ENCODE measurements at places on chromosomes 7 and 10.

GRCh38 chr10:70772627-70773026 lies 12.6 kb downstream of the TBATA start:
- no peak for DNase-seq

- no peak for DNase-seq
Measured at GRCh38 chr10:15869935-15870334, 9.6 kb upstream of the MINDY3 start.

DNA sequence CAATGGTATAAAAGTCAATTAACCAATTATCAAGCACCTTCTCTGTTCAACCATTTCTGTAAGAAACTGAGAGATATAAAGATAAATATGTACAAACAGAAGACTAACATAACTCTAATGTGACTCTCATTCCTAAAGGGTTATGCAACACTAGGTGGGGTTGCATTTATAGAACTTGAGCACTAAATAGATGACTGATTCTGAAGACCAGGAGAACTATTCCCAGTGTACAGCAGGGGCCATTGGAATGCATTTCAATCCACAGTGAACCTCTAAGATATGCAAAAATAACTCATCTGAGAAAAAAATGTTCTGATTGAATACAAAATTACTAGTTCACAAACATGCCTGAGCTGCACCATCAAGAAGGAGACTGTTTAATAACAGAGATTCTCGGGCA lies 341.2 kb upstream of the STEAP1 start:
- no peak for DNase-seq

- DNase-seq = no peak
Measured at GRCh38 chr10:13161857-13162271, 506 bp downstream of the MCM10 start.

GRCh38 chr10:123101872-123102271 lies 33.9 kb upstream of the HMX3 start:
- DNase-seq = no peak

GRCh38 chr10:132520177-132520811 lies 17.3 kb upstream of the INPP5A start:
- peak; percentile 77 for DNase-seq

GRCh38 chr7:130385600-130386066 lies 5.3 kb downstream of the CPA1 start:
- no peak for DNase-seq

GRCh38 chr7:11540271-11540761 lies 291.7 kb downstream of the THSD7A start:
- no peak for DNase-seq

- DNase-seq = peak; percentile 52
Measured at GRCh38 chr7:71308096-71308495, 176.2 kb downstream of the GALNT17 start.

DNA sequence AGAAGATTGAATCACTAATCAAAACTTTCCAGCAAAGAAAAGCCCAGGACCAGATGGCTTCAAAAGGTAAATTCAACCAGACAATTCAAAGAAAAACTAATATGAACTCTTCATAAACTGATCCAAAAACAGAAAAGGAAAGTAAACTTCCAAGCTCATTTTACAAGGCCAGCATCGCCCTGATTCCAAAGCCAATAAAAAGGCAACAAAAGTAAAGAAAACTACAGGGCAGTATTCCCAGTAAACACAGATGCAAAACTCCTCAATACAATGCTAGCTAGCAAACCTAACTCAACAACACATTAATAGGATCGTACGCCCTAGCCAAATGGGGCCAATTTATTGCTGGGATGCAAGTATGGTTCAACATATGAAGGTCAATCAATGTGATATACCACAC lies 53.1 kb downstream of the RNF32 start:
- no peak for DNase-seq

GRCh38 chr10:97426776-97427570 lies 982 bp downstream of the PGAM1 start:
- DNase-seq = no peak

DNA sequence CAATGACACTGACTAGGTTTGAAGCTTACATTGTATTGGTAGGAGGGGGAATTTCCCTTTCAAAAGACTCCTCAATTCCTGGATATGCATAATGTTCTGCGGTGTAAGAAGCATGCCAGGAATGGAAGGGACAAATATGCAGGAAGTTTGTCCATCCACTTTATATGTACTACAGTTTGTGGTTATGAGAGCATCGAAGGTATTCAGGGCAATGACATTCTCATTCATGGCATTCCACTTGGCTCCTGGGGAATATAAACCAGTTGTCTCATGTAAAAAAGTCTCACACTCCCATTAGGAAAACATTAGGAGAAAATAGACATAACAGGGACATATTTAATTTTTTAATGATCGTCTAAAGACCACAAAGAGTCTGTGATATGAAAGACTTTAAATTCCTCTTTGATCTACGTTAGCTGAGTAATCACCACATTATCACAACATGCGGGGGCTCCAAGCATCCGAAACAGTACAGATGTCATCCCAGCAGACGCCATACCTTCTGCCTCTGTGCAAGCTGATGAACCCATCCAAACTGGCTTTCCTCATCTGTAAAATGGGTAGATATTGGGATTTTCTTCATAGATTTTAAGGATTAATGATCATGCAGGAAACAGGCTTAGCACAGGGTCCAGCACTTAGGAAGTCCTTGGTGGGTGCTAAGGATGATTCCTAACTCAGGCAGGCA lies 675.3 kb downstream of the INHBA start:
- no peak for DNase-seq

DNA sequence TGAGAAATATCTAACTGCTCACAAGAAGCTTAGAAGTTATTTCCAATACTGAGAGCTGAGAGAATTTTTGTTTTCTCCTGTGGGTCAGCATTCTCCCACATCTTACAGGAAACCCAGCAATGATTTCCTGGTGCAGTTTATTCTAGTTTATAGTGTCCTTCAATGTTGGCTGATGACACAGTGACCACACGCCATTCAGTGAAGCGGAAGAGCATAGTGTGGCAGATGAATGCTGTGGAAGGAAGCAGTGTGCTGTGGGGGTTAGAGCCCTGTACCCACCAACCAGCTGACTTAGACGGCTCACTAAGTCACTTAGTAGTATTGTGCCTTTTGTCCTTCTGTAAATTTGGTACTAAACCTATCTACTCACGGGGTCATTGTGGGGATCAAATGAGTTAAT lies 1.4 kb upstream of the TMEM26 start:
- no peak for DNase-seq

GRCh38 chr7:106281585-106282318 lies 3.0 kb downstream of the NAMPT start:
- no peak for DNase-seq

GRCh38 chr10:59648711-59649201 lies 60.9 kb downstream of the SLC16A9 start:
- DNase-seq = no peak

DNA sequence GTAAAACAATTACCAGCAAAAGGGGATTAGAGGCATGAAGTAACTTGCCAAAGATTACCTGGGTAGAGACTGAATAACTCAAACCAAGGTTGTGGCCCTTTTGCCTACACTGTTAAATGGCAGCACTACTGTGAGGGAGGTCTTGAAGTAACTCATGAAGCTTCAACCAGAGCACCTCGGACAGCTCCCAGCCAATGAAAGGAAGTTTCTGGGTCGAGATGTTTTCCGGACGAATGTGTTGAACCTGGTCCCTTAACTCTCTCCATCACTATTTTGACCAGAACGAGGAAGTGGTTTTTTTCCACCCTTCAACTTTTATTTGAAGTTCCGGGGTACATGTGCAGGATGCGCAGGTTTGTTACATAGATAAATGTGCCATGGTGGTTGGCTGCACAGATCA lies 133.6 kb upstream of the PRKCQ start:
- DNase-seq = no peak

DNA sequence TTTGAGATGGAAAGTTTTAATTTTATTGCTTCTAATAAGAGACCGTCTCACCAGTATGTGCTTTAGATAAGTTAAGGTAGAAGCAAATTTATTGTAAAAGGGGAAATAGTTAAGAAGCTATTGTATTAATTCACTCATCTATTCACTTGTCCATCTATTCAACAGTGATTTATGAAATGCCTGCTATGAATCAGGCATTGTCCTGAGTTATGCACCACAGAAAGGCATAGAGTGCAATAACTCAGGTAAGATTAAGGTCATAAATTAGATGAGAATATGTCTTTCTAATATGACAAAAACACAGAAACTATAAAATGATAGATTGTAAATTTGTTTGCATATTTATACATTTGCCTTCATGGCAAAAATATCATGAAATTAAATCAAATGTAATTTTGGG lies 379.3 kb upstream of the PCDH15 start:
- DNase-seq = no peak

DNA sequence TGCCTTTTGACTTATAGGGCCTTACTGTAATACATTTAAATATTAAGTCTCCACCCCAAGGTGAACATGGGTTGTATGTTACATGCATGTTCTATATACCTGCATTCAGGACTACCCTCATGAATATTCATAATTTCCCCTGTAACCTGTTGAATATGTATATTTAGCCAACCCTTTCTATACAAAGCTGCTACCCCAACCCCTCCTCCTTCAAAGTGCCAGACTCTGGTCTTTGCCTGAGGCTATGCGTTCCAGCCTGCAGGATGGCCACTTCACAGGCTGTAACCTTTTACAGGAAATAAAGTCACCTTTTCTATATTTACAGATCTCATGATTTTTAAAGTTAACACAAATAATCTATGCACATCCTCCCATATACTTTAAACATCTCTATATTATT lies 10.1 kb upstream of the UNC5B start:
- DNase-seq = no peak

DNA sequence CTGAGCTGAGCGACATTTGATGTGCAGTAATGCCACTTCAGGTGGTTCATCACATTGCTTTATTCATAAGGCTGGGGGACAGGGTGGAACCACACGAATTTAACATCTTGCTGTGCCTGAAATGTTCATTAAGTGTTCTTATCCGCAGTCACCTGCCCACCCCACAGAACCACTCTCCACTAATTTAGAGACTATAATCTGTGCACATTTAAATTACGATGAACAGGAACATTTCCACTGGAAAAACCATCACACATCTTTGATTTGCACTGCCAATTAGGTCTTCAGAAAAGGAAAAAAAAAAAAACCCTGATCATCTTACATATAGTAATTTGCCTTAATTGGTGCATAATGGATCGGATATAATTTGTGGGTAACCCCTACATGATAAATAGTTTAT lies 2.3 kb downstream of the CDCA7L start:
- DNase-seq = no peak

- DNase-seq = no peak
Measured at GRCh38 chr7:5330288-5330687, 47.5 kb downstream of the SLC29A4 start.

GRCh38 chr10:113003052-113003451 lies 53.0 kb downstream of the TCF7L2 start:
- no peak for DNase-seq

Data from uterus (tissue), 4 donors.